Femur (tissue), 1 donor: ENCODE measurements at places on chromosomes 2 and 18.

DNA sequence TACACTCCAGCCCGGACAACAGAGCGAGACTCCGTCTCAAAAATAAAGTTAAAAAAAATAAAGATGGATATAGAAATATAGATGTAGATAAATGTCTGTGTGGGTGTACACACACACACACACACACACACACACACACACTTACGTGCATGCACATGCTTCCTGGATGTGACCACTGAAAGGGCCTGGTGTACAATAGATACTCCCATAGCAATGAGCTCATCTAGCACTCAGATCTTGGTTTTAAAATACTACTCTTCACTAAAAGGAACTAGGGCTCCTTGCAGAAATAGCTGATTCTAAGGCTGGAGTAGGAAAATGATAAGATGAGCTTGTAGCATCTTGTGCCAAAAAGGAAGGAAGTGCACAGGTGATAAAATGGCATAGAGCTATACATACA lies 39.1 kb downstream of the ROCK2 start:
- DNase-seq = no peak

DNA sequence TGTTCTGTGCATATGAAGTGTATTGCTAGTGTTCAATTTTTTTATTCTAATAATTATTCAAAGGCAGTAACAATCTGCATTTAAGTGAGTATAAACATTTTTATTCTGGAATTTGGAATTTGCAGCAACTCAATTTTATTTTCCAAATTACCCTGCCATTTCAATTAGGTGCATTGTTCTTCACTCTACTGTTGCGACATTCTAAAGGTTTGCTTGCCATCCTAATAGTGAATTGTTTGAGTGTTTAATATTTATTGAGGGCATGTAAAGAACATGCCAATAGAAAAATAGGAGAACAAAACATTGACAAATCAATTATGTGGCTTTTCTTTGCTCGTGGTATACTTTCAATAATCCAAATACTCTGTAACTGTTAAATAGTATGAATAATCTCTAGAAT lies 18.0 kb downstream of the MEIS1 start:
- no peak for DNase-seq

DNA sequence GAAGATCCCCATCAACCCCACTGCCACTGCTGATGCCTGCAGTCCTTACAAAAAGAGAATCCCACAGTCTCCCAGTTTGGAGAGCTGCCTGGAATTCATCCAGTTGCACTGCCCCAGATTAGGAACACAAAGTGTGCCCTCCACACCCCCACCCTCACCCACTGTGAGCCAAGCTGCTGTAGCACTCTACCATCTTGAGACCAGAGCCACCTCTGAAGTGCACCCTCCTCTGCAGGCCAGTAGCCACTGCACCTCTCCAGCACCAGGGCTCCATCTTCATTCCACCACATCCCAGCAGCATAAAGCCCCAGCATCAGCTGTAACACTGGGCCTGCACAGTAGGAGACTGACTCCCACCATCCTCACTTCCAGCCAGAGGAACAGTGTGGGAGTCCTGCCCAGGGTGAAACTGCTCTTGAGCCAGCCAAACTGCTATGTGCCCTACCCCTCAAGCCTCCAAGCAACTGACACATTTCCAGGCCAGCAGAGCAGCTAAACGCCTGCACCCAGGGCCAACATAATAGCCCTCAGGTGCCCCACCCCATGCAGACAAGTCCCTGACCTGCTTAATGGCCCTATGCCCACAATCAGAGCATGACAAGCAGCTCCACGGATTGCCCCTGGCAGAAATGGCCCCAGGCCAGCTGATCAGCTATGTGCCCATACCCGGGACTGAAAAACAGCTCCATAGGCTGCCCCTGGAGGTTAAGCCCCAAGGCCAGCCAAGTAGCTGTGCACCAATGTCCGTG lies 206.0 kb downstream of the ATAD2B start:
- DNase-seq = peak; percentile 19

DNA sequence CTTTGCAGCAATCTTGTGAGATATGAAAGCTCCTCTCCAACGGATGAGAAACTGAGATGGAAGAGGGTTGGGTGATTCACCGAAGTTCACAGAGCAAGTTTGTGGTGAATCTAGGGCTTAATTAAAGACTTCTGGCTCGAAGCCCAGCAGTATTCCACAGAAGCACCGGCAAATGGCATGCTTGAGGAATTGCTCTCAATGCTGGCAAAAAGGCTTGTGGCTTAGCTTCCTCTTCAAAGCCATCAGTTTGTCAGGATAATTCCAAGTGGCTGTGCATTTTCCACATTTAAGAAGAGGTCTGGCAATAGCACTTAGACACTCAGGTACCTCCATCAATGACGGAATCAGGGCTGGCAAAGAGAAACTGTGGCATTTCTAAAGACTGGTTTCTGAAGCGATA lies 98.7 kb upstream of the SLC66A3 start:
- peak; percentile 30 for DNase-seq

GRCh38 chr18:34970106-34970505 lies 71.1 kb upstream of the MAPRE2 start:
- no peak for DNase-seq

- no peak for DNase-seq
Measured at GRCh38 chr2:76812156-76812555, 710.0 kb downstream of the LRRTM4 start.

GRCh38 chr2:95025406-95026319 lies at the start of gene MAL:
Gene MAL, plus strand, starts transcription at chr2:95025708. Its CDS starts 85 bp downstream, at chr2:95025793.
- DNase-seq = no peak

GRCh38 chr18:8998481-8999217 lies 103.8 kb upstream of the NDUFV2 start:
- DNase-seq = no peak

GRCh38 chr2:240339411-240340360 lies 95.8 kb upstream of the GPC1 start:
- DNase-seq = no peak

DNA sequence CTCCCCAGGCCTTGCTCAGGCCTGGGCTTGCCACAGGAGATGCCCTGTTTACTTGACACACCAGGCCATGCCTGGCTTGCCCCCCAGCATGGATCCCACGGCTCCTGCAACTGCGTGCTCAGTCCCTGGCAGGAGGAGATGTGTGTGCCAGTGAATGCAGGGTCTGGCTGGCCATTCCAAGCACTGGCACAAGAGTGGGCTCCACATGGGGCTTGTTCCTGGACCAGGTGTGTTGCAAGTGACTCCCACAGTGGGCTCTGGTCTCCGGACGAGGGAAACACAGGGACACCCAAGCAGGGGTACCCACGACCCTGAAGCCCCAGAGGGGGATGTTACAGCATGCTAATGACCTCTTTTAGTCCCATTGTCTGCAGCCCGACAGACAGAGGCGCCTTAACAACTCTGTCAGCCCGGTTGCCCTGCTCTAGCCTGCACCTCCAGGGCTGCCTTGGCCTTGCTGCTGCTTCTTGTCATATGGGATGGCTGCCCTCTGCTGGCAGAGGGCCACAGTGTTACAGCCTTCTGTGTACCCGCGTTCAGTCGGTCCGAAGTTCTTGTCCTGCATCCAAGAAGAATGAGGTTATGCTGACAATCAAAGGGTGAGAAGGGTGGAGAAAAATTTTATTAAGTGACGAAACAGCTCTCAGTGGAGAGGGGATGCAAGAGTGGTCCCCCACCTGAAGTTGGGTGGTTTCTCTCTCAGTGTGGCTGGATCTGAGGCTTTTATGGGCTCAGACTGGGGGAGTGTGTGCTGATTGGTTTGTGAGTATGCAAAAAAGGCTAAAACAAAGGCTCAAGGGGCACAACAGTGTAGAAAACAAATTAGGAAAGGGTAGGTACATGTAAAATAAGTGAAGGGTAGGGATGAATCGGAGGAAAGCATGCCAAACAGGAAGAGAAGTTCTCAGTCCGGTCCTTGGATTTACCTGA lies 180.4 kb downstream of the MBD5 start:
- no peak for DNase-seq

DNA sequence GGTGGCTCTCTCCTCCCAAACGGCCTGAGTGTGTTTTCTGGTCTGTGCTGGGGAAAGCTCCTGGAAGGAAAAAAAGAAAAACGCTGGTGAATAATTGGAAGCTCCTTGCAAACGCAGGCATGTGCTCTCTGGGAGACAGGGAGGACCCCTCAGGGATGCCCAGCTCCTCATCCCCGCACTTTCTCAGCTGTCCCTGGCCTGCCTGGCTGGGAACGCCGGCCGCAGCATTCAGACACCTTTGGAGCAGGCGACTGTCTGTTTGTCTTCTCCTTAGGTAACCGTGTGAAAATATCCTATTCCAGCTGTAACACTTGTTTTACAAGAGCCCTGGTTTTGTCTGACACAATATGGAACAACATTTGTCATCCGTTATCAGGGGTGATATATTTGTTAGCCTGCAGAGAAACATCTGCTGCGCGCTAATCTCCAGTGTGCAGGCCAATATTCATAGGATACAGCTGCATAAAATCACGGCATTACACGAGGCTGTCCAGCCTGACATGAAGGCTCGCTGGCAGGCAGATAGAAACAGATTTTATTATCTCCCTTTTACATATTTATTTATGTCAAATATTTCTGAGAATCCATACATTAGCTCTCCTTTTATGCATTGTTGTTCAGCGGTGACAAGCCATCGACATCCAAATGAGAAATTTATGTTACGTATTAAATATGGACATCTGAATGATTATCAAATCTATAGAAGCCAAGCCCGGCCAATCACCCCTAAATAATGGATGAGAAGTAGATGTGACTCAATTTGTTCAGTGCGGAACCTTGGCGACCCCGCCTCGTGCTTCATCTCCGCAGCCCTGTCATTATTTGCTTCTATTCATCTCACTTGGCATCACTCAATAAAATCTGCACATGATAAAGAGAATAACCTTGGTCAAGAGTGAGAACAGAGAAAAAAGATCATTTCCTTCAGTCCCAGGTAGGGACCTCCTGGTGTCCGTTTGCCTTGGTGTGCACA lies 675.1 kb upstream of the SALL3 start:
- DNase-seq = no peak

- DNase-seq = no peak
Measured at GRCh38 chr2:206392118-206392517, 51.2 kb upstream of the ADAM23 start.
